ENCODE measurements at places on chromosomes 1 and 21.

DNA sequence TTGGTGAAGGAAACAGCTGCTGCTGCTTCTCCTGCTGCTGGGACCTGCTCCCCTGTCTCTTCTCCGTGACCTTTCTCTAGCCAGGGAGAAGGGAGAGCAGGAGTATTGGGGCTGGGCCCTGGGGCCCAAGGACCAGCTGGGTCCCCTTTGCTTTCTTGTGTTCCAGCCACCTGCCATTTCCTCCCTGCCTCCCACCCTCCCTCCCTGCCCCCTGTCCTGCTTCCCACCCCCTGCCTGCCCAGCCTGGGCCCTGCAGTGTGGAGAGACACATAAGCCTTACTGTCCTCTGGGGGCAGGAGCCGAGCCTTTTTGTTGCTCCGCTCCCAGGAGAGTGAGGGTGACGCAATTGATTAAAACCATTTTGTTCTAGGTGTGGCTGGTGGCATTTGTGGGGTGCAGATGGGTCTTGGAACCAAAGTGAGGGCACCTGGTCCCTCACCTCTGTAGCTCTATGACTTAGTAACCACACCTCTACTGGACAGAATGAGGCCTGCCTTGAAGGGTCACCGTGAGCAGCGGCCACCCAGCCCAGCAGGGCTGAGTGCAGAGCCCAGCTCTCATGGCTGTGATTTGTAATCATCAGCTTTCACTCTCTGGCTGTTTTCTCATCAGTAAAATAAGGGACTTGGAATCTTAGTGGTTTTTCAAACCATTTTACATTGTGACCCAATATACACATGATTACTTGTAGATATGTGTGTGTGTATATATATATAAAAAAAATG, 13.9 kb upstream of the TMEM222 start:
- DNase-seq: no peak

DNA sequence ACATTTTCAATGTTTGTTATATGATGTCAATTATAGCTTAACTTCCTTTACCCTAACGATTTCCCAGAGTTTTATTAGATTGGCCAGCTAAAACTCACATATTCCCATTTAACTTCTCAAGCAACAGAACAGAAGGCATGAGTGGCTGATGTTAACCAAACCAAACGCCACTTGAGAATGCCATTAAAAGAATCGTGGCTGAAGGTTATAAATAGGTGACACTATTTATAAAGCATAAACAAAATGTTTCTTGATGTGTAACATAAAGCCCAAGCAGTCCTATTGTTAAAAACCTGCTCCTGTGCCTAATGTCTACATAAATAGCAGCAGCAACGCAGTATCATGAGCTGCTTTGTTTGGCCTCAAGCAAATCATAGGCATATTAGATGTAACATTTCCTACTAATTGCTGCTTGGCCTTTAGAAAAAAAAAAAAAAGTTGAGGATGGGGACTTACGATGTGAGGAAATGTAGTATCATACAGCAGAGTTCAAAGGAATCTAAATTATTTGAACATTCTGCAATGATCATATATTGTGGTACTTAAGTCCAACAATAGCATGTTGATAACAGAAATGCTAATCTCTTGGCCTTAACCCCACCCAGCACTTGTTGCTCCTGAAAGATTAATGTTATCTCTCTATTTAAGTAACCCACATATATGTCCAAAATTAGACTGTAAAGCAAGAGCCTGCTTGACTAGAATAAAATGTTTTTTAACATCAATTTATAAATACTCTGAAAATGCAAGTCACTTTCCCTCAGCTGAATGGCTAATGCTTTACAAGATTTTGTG, 106.0 kb downstream of the ESRRG start:
- no peak for DNase-seq

- DNase-seq: no peak
Measured at GRCh38 chr1:48448932-48449331, 23.1 kb downstream of the SPATA6 start.

- no peak for DNase-seq
Measured at GRCh38 chr1:116262995-116263385, 110.1 kb upstream of the ATP1A1 start.

DNA sequence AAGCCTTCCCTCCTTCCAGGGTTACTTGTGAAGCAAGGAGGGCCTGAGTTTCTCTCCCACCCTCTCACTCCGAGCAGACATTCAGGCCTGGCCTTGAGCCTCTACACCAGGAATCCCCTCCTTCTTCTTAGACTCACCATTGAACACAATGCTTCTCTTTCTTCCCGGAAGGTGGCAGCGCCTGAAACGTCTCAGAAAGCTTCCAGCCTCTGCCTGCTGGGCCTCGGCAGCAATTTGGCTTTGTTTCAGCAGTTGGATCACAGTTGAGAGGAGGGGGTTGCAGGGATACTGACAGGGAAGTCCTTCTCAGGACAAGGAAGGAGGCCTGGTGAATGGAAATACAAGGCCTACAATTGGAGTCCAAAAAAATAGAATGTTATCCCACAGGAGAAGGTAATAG, 6.3 kb downstream of the CLDN8 start:
- DNase-seq: no peak

Measured in activated CD4-positive, alpha-beta T cell treated with anti-CD3 and anti-CD28 coated beads, Interleukin-2, amount 50 U/mL, for 16 hours (primary cell).